Fibroblast of pulmonary artery (primary cell): ENCODE measurements at places on chromosomes 13 and 19.

DNA sequence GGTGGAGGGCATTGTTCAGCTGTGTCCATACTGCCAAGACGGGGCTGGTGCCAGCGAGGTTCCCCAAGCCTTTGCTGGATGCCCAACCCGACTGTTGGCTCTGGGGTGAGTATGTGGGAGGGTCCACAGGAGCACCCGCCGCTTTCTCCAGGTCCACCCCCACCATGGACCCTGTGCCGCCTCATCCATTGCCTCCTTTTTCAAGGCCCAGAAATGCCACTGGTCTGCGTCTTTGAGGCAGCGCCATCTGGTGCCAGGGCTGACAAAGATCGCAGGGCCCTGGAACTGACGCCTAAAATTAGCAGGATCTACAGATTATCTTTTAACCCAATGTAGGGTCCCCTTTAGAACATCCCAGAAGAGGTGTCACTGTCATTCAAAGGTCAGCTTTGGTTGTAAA, 34.6 kb downstream of the NFIX start:
- DNase-seq, result no peak

GRCh38 chr13:48816700-48817099, 159.0 kb upstream of the FNDC3A start:
- no peak for DNase-seq

DNA sequence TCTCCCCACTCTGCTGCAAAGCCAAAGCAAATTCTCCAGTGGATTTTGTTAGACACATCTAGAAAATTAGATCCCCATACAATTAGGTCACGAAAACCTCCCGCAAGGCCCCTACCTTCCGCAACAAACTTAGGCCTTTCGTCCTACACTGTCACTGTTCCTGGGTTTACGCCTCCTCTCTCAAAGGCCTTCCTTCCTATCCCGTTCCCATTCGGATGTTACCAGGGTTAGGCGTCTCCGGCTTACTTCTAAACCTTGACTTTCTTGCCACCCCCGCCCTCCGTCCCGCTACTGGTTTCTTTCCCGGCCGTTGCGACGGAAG, 754 bp downstream of the RNF6 start:
- no peak for DNase-seq

DNA sequence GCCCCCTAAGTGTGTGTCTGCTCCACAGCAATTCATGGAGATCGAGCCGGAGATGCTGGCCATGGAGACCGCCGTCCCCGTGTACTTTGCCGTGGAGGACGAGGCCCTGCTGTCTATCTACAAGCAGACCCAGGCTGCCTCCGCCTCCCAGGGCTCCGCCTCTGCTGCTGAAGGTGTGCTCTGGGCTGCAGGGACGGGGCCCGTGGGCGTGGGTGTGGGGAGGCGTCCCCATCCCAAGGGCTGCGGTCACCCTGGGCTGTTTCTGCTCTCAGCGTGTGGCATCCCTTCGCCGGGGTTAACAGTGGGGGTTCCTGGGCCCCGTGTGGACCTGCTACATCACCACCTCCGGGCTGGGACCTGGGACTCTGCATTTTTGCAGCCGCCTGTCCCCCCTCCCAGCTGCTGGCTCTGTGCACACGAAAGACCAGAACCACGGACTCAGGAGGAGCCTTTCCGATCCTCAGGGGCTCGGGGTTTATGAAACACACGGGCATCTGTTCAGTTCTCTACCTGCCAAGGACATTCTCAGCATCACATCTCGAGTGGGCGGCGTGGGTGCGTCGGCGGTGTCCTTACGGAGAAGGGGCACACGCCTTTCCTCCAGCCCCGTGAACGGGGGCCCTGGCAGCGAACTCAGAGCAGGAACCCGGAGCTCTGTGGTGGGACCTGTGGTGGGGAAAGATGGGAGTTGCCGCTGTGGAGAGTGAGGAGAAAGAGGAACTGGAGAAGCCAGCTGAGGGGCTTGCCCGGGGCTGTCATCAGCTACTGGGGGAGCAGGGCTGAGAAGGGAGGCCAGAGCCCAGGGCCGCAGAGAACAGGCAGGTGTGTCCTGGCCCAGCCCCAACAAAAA, 7.8 kb downstream of the NCLN start:
- DNase-seq, result no peak

- DNase-seq, result no peak
These were observed 1586.4 kb upstream of the SPRY2 start for GRCh38 chr13:81927347-81927746.

DNA sequence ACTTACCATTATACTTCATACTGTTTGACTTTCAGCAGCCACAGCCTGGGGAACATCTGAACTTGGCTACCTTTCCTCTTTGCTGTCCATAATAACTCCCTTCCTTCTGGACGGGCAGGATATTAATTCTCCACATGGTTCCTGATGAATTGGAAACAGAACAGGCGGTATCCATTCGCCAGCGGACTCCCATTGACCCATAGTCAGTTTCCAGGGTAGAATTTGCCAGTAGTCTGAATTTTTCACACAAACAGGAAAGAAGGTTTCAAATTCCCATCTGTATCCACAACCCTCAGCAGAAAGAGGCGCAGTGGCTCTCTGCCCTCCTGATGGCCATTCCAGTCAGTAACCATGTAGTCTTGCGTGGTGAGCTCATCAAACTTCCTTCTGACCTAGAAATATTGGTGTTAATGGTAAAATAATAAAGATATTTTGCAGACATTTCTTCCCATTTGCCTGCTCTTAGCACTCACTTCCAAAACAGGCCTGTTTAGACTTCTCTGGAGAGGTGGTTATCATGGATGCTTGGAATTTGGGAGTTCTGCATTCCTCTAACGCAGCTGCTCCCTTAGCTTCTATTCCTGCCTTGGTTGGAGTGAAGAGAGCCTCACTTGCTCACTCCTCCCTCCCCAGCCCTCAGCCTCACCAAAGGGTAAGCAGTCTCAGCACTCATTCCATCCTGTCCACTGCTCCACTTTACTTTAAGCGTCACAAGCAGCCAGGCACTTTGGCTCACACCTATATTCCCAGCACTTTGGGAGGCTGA, 75.0 kb upstream of the OXGR1 start:
- no peak for DNase-seq

- DNase-seq, result no peak
These were observed 490.0 kb downstream of the PCDH20 start for GRCh38 chr13:60925686-60926085.

- DNase-seq, result no peak
These were observed 215.3 kb upstream of the PCDH9 start for GRCh38 chr13:67445436-67445835.

- no peak for DNase-seq
These were observed 166.1 kb downstream of the LIG4 start for GRCh38 chr13:108049211-108049610.
